ENCODE measurements at places on chromosomes 4 and X.

- no peak for DNase-seq
Observed at GRCh38 chr4:150235808-150236271, 157.6 kb downstream of the DCLK2 start.

GRCh38 chr4:70768301-70768948 lies 46.7 kb downstream of the RUFY3 start:
- no peak for DNase-seq

DNA sequence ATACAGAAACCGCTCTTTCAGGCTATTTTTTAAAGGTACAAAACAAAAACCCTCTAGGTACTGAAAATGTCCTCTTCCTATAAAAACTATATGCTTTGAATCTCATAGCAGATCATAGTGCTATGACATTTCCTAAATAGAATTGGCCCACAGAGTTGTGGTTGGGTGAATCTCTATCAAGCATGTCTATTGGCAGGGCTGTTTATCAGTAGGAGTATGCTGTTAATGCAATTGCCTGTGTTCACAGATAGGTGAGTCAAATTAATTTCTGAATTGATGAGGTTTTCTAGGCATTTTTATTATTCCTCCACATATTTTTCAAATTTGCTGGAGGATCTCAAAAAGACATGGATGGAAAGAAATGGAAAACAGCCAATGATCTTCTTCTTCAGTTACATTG lies 73.9 kb downstream of the QRFPR start:
- DNase-seq, result no peak

DNA sequence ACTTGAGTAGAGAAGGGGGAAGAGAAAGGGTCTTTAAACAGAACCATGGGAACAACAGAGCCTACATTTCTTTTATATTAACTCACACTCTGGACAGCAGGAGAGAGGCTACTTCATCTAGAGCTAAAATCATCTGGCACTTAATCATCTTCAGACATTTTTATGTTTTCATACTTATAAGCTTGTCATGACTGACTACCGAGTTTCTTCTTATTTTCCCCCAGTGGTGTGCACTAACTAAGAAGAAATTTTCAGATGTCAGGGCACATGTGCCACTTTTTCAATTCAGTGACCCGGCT lies 11.8 kb upstream of the RTL5 start:
- DNase-seq, result no peak

GRCh38 chr4:8847331-8847730 lies 24.3 kb downstream of the HMX1 start:
- DNase-seq, result no peak

DNA sequence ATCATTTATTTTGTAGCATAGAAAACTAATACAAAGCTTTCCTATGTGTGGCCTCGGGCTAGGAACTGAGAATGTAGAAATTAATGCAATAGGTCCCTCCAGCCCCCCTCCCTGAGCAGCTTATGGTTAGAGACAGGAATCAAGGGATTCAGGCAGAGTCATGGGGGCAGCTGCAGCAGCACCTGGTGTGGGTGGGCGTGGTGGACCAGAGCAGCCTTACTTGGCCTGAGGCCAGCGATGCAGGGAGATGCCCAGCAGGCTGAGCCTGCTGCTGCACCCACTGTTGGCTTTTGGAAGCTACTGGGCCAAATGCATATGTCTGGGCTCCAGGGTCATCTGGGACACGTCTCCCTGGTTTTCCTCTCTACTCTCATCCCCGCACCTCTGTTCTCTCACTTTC lies 74.0 kb downstream of the STK32B start:
- DNase-seq, result no peak

DNA sequence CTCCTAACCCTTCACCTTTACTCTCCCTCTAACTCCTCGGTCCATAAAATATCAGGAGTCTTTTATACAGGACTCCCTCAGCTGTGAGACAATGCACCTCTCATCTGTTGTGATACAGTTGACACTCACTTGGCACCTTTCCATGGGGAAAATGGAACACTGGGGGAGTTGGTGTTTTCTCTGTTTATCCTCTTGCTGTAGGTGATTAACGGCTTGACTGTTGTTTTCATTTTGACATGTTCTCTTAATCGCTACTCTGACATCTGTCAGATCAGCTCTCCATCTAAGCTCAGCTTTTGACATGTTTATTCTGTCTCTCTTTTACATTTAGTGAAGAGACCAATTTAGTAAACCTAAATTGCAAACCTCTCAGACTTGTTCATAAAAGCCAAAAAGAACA lies 604.8 kb downstream of the TRAM1L1 start:
- no peak for DNase-seq

GRCh38 chr4:189204616-189205015 lies 736.1 kb upstream of the FRG1 start:
- DNase-seq, result no peak

Measured in T-cell (primary cell).